ENCODE measurements at places on chromosomes 5 and 9.

GRCh38 chr9:136045595-136046553 lies 49.2 kb downstream of the NACC2 start:
- DNase-seq: peak; percentile 67

DNA sequence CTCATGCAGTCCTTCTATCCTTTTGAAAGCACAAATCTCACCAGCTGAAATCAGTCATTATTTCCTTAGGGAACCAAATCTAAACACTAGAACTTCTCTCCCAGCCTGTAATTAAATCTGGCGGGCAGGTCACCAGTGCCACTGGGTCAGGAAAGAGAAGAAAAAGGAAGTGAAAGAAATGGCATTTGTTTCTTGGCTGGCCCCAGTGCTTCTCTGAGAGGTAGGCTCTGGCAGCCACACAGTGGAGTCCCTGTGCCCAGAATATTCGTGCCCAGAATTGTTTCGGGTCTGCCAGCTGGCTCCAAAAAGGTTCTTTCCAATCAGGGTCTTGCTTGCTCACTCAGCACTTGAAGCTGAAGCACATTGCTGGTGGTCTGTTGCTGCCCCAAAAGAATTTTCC lies 133.9 kb upstream of the MTAP start:
- DNase-seq: peak; percentile 44

GRCh38 chr5:97009212-97009898 lies 73.5 kb downstream of the LNPEP start:
- no peak for DNase-seq

- no peak for DNase-seq
These were observed 84.7 kb downstream of the ELAVL2 start for GRCh38 chr9:23741351-23741750.

DNA sequence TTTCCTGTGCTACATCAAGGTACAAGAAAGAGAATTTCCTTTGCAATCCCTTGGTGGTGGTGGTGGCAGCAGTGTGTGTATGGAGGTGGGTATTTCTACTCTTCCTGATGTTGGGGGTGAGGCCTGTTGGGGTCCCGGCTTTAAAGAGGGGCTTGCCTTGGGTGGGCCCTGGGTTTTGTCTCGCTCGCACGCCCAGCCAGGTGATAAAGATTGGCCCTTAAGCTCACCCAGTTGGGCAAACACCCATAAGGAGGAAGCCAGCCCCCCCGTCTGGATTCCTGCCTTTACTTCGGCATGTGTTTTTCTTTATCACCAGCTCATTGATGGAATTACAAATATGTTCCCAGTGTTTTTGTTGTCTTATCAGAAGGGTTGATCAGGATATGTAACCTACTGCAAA lies 16.0 kb upstream of the SARDH start:
- DNase-seq: no peak

GRCh38 chr9:98750364-98751060 lies 41.8 kb upstream of the GABBR2 start:
- no peak for DNase-seq

DNA sequence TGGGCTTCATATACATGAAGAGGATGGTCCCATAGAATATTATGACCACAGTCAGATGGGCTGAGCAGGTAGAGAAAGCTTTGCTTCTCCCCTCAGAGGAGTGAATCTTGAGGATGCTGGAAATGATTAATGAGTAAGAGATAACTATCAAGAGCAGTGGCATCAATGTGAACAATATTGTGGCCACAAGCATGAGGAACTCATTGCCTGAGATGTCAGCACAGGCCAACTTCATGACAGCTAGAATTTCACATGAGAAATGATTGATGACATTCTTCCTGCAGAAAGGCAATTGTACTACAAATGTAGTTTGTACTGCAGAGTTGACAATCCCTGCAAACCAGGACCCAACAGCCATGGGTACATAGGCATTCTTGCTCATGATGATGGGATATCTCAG lies 586 bp downstream of the OR13C9 start:
- no peak for DNase-seq

- no peak for DNase-seq
These were observed 46.5 kb downstream of the RETREG1 start for GRCh38 chr5:16570121-16570815.

DNA sequence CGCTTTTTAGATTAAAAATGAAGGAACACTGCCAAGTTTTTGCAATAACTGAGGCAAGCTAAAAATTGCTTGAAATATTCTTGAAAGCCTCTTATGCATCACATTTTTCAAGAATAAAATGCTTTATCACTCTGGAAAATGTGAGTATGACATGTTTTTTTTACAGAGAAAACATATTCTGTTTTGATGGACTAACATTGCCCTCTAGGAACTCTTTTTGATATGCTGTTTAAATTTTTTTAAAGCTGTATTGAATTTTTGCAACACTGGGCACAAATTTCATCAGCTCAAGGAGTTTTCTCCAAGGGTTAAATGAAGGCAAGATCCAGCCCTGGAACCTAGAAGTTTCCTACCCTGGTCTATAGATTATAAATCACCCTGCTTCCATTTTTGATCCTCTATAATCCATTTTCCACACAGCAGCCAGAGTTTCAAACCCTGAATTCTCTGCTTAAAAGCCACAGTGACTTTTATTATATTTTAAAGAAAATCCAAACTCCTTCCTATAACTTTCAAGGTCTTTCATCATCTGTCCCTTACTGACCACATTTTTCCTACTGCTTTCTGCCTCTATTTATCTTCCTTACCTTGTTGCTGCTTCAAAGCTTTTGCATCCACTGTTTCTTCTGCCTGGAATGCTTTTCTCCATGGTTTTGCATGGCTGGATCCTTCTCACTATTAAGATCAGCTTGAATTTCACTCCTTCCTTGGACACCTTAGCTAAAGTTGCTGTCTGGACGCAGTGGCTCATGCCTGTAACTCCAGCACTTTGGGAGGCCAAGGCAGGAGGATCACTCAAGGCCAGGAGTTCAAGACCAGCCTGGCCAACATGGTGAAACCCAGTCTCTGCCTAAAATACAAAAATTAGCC lies 60.9 kb downstream of the IL31RA start:
- DNase-seq: no peak

DNA sequence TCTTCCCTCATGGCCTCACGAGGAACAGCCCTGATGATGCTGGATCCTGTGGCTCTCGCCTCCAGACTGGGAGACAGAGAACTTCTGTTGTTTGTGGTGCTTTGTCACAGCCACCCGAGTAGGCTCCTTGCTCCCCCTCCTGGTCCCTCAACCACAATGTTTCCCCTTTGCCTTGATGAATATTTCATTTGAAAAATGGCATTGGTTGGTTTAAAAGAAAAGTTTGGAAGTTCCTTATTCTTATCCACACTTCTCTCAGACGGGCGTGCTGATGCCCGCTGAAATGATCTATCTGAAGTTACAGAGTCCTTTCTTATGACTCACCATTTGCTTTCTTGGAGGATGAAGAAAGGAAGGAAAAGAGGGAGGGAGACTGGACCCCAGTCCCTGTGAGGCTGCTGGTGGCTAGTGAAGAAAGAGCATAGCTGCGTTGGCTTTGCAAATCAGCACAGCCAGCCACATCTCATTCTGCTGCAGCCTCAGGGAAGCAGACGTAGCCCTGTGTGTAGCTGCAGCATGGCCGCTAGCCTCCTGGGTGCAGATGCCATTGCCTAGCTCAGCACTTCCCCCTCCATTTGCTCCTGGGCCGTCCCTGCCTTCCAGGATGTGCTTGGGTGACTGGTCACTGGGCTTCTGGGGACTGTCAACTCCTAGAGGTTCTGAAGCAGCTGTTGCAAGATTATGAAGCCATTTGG lies 185.9 kb downstream of the ERCC6L2 start:
- peak; percentile 78 for DNase-seq

DNA sequence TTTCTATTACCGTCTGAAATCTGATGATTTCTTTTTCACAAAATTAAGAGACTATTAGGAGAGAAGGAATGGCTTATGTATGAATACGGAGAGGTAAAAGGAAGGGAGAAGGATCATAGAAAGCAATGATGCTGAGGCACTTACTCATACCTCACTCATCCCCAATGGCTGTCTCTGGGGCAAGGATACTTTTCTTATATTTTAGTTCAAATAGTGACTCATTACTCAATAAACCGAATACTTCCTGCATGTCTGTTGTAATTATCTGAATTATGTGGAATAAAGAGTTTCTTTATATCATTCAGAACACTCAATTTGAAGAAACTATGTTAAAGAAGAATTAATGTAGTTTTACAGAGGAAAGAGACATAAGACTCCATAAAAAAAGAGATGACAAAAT lies 284.5 kb upstream of the NUDT12 start:
- DNase-seq: no peak

DNA sequence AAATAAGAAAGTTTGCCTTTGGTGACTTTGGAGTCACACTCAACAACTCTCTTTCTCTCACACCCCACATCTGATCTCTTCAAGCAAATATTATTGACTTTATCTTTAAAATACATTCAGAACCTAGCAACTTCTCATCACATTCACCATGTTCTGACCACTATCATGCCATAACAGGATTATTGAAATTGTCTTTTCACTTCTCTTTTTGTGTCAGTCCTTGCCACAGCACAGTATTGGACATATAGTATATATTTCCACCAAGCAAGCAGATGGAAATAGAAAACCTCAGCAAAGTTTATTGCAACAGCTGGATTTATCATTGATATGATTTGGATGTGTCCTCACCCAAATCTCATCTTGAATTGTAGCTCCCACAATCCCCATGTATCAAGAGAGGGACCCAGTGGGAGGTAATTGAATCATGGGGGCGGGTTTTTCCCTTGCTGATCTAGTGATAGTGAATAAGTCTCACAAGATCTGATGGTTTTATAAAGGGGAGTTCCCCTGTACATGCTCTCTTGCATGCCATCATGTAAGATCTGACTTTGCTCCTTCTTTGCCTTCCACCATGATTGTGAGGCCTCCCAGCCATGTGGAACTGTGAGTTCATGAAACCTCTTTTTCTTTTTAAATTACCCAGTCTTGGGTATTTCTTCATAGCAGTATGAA lies 26.9 kb upstream of the ITGA1 start:
- DNase-seq: no peak

GRCh38 chr5:168950241-168950951 lies 350.5 kb downstream of the SLIT3 start:
- no peak for DNase-seq

GRCh38 chr5:143033535-143034250 lies 263.5 kb downstream of the ARHGAP26 start:
- DNase-seq: no peak

- no peak for DNase-seq
These were observed 82.4 kb downstream of the FOXD1 start for GRCh38 chr5:73365990-73366667.

DNA sequence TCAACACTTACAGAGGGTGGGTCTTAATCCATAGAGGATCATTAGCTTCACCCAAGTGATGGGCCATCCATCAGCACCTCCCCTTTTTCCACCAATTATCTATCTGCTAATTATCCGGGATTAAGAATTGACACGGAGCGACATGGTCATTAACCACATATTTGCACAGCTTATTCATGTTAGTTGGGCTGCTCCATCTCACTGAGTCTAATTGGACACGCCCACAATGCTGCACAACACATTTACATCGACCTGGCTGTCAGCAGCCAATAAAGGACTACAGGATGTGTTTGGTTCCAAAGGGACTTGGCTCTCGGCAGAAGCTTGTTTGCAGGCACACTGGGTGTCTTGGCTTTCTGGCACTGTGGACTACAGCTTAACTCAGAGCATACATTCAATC lies 21.6 kb downstream of the FOXE1 start:
- DNase-seq: no peak

GRCh38 chr9:18994263-18994916 lies 38.6 kb downstream of the SAXO1 start:
- DNase-seq: no peak

- peak; percentile 68 for DNase-seq
These were observed 382.5 kb downstream of the PLK2 start for GRCh38 chr5:58077416-58077815.

- no peak for DNase-seq
These were observed 696.2 kb upstream of the COX7C start for GRCh38 chr5:85921590-85921989.

DNA sequence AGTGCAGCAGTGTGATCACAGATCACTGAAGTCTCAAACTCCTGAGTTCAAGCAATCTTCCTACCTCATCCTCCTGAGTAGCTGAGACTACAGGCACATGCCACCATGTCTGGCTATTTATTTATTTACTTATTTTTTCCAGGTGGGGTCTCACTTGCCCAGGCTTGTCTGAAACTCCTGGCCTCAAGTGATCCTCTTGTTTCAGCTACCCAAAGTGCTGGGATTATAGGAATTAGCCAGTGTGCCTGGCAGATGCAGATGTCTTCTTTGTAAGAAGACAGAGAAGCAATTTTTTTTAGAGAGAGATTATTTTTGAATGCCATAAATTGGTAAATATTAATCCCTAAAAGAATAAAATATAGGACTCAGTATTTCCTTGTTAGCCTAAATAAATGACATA lies 54.3 kb downstream of the CHSY3 start:
- DNase-seq: no peak

GRCh38 chr9:13845460-13845859 lies 468.5 kb downstream of the NFIB start:
- DNase-seq: no peak

DNA sequence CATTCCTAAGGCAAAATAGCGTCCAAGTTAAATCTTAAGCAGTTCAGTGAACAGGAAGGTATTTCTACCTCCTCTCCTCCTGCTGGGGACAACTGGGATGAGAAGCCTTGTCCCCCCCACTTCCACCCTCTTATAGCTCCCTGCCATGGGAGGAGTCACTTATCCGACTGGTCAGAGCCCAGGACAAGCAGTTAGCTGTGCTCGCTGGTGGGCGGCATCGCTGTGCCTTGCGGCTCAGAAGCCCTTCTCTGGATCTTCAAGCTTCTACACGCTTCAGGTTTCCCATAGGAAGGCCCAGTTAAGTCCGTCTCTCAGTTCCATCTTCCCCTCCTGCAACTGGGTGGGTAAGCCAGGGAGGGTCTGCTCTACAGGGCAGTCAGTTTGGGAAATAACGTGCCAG lies 77.2 kb downstream of the PAX5 start:
- no peak for DNase-seq

GRCh38 chr9:81801190-81801589 lies 111.8 kb upstream of the TLE1 start:
- no peak for DNase-seq

- no peak for DNase-seq
These were observed 176.5 kb downstream of the HSPA4 start for GRCh38 chr5:133228316-133228715.

- no peak for DNase-seq
These were observed 55.1 kb upstream of the TLR4 start for GRCh38 chr9:117649126-117649525.

GRCh38 chr5:112604732-112605630 lies 132.7 kb upstream of the APC start:
- DNase-seq: no peak

GRCh38 chr5:72871366-72872024 lies 55.0 kb downstream of the TNPO1 start:
- no peak for DNase-seq

DNA sequence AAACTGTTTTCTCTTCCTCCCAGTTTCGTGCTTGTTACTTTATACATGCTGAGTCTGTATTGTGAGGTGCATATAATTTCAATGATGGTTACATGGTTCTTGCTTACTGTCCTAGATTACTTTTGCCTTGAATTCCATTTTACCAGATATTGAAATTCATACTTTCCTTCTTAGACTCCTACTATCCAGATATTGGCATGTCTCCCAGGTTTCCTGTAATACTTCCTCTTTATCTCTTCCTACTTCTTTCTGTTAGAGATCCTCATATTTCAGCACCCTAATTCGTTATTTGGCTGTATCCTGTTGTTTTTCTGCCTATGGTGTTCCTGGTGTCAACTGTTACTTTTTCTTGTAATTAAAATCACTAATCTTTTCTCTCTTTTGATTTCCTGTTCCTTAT lies 522.1 kb downstream of the CCDC171 start:
- DNase-seq: no peak

GRCh38 chr9:83472221-83472665 lies 66.0 kb downstream of the FRMD3 start:
- DNase-seq: no peak

- no peak for DNase-seq
These were observed 7.3 kb downstream of the CRHBP start for GRCh38 chr5:76960004-76960625.

Data from right cardiac atrium (tissue), 5 donors.